ENCODE measurements at places on chromosomes 11 and 22. TPM values are rescaled to one million over a fixed set of nuclear protein-coding genes. Genes with fewer than 3 reads are reported as not detected.

Gene MS4A12
- total RNA-seq: not detected

Gene TRIM34
- total RNA-seq: 5.3 TPM

Gene PIH1D2
- 0.59 TPM for total RNA-seq

Gene CD81
- 224 TPM for total RNA-seq

Gene APOL6
- total RNA-seq: 21.5 TPM
